Pons (tissue), 1 donor: ENCODE measurements at places on chromosomes 16 and 17.

DNA sequence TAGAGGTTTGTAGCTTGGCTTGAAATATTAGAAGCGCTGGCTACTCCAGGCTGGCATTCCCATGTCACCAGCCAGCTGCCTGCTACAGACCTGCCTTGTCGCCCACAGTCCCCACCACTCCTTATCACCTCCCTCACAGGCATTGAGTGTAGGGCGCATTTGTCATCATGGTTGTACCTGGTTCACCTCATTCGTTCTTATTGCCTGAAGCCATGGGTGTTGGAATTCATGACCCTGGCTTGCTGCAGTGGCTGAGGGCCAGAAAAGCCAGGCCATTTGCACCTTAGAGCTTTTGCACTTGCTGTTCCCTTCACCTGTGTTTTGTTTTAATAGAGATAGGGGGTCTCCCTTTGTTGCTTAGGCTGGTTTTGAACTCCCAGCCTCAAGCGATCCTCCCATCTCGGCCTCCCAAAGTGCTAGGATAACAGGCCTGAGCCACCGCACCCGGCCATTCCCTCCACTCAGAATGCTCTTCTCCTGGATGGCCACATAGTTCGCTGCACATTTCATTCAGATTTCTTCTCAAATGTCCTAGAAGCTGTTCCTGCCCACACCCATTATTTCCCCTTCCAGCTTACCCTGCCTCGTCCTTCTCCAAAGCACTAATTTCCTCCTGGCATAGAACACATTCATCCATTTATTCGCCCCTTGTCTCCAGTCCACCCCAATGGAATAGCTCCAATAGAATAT is 97.6 kb downstream of the C16orf78 start:
- DNase-seq = no peak

GRCh38 chr17:82913304-82914043 is 73.7 kb upstream of the ZNF750 start:
- DNase-seq = no peak

DNA sequence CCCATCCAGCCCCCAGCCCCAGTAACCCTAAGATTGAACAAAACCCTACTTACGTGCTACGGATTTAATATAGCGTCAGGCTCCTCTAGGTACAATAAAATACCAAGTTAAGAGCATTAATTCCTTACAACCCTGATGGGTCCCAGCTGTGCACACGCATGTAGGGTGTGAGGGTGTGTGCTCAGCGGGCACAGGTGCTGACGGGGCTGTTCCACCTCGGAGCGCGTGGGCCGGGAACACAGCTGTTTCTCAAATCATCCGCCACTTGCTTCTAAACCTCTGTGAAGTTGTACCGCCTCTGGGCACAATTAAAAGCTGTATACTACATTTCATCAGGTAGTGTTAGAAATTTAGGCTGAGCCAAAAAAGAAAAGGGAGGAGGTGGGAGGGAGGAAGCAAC is 478.6 kb downstream of the MAF start:
- no peak for DNase-seq

GRCh38 chr16:88561485-88562359 is 8.5 kb upstream of the ZC3H18 start:
- peak; percentile 41 for DNase-seq
